Left cardiac atrium (tissue), 4 donors: ENCODE measurements at places on chromosomes 2 and 18. TPM values are rescaled to one million over a fixed set of nuclear protein-coding genes. Genes with fewer than 3 reads are reported as not detected.

DNA sequence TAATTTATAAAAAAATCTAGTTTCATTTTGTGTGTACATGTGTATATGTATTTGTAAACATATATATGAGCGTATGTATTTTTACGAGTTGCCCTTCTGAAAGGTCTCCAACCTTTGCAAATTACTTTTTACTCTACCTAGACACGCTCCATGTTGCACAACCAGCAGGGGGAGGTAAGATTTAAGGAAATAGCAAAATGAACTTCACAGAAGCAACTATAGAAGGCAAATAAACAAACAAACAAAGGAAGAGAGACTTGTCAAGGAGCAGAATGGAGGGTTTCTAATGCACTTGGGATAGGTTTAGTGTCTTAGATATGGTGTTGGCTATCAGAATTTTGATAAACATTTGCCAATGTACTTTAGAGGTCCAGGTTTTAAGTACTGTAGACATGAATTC, 820.5 kb upstream of the POU3F3 start:
- no peak for DNase-seq

BMP10 gene
- total RNA-seq = 0.27 TPM

TTN gene
- 1,545 TPM for total RNA-seq

- DNase-seq = no peak
These were observed 134.8 kb upstream of the NCK2 start for GRCh38 chr2:105609746-105610402.

C2orf74 gene
- 30.0 TPM for total RNA-seq

HOXD13 gene
- not detected for total RNA-seq

- no peak for DNase-seq
These were observed 1113.1 kb upstream of the NRXN1 start for GRCh38 chr2:52145005-52145404.

ADAM17 gene
- 22.6 TPM for total RNA-seq

- peak; percentile 96 for DNase-seq
These were observed at the start of gene FN1 for GRCh38 chr2:215435870-215436704. TSS of gene FN1 (minus strand) at chr2:215436068. CDS start at chr2:215435802, 266 bp downstream.

CNGA3 gene
- total RNA-seq = not detected
